RPMI7951 (cell line): ENCODE measurements at places on chromosomes 2 and 18. TPM values are rescaled to one million over a fixed set of nuclear protein-coding genes. Genes with fewer than 3 reads are reported as not detected.

Gene CIDEA
- not detected in 2 replicates for total RNA-seq

GRCh38 chr2:48270209-48270608, 259.7 kb upstream of the STON1 start:
- no peak for DNase-seq

- peak; percentile 98 for DNase-seq
Measured at GRCh38 chr2:191441496-191442214, 196.5 kb downstream of the MYO1B start.

Gene RAX
- not detected in 2 replicates for total RNA-seq

Gene TXNDC2
- 0.10 and 0.12 TPM in 2 replicates for total RNA-seq

Gene HOXD1
- total RNA-seq: 0.39 and 0.96 TPM in 2 replicates

Gene POTEI
- not detected in 2 replicates for total RNA-seq

- no peak for DNase-seq
Measured at GRCh38 chr2:200616656-200617055, 30.8 kb downstream of the AOX1 start.

GRCh38 chr18:55504808-55505207, 83.2 kb downstream of the TCF4 start:
- no peak for DNase-seq

Gene FOXI3
- total RNA-seq: not detected in 2 replicates

Gene DSG1
- total RNA-seq: not detected in 2 replicates

Gene RAB6C
- total RNA-seq: not detected in 2 replicates

- DNase-seq: peak; percentile 68
Measured at GRCh38 chr2:219495531-219496122, 3.1 kb upstream of the GMPPA start.

Gene CHRNA1
- total RNA-seq: 7.5 and 10.6 TPM in 2 replicates

- DNase-seq: peak; percentile 33
Measured at GRCh38 chr18:51196118-51196810, 1.2 kb downstream of the MEX3C start.

- peak; percentile 12 for DNase-seq
Measured at GRCh38 chr2:203690441-203691047, 15.9 kb upstream of the CD28 start.

DNA sequence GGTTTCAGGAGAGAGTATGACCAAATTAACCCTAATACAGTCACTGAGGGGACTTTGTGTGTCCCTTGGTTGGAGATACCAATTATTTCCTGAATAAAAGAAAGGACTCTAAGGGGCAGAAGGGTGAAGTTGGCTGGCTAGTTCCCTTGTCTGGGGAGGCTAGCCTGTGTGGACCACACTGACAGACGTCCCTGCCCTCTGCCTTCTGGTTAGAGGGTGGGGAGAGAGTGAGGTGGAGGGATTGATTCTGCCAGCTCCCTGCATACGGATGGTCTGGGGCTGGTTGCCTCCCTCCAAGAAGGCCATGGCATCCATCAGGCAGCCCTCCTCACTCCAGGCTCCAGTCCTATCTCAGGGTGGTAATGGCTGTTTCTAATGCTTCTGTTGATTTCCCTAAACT, 37.4 kb upstream of the AFF3 start:
- DNase-seq: no peak

GRCh38 chr2:187658952-187659525, 104.8 kb upstream of the TFPI start:
- peak; percentile 2 for DNase-seq

Gene CCDC93
- total RNA-seq: 10.5 and 15.3 TPM in 2 replicates

Gene NOTO
- not detected in 2 replicates for total RNA-seq

- peak; percentile 15 for DNase-seq
Measured at GRCh38 chr18:64037812-64038414, 68.0 kb downstream of the SERPINB8 start.

- peak; percentile 58 for DNase-seq
Measured at GRCh38 chr2:195498176-195498575, 158.8 kb upstream of the SLC39A10 start.

DNA sequence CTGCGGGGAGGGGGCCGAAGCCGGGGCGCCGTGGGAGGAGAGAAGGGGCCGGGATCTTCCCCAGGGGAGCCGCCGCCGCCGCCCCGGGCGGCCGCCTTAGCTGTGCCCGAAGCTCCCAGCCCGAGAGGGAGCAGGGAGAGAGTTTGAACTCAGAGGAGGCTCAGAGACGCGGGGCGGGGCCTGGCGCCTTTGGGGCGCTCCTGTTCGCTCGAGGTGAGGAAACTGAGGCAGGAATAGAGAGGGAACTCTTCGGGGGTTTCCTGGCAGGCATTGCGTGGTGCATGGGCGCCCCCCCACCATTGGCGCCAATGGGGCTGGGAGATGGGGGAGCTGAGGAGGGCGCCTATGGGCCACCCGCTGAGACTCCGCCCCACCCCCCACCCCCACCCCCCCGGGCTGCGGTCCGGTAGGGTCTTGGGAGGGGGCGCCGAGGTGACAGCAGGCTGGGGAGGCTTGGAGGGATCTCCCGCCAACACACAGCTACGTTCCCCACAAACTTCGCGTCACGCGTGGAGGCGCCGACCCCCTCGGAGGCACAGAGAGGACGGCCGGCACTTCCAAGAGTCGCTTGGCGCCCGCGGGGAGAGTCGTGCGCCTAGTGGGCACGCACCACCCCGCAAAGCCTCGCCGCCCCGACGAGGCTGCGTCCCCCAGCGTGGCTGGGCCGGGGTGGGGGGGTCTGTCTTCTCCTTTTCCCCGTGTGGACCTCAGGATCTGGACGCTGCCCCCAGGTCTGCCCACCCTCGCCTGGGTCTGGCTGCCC, 680 bp downstream of the CTDSP1 start:
- DNase-seq: peak; percentile 38

- no peak for DNase-seq
Measured at GRCh38 chr2:66845307-66845706, 410.4 kb downstream of the MEIS1 start.

Gene IAH1
- 129 and 130 TPM in 2 replicates for total RNA-seq

DNA sequence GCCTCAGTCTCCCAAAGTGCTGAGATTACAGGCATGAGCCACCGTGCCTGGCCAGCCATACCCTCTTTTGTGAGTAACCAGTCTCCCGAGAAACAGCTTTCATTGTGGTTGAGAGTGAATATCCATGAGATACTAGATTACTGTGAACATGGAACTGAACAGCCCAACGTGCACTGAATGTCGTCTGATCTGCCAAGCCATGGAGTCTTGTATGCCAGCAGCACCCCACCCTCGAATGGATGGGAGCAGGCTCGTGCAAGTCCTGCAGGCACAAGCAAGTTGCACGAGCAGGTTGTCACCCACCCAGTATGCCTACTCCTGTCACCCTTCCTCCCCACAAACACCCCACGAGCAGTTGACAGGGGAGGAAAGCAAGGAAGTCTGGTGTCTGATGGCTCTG, 36.5 kb upstream of the TFCP2L1 start:
- no peak for DNase-seq

- DNase-seq: no peak
Measured at GRCh38 chr2:118345465-118345864, 257.2 kb downstream of the INSIG2 start.

GRCh38 chr2:233817361-233817911, 36.9 kb downstream of the HJURP start:
- DNase-seq: no peak

DNA sequence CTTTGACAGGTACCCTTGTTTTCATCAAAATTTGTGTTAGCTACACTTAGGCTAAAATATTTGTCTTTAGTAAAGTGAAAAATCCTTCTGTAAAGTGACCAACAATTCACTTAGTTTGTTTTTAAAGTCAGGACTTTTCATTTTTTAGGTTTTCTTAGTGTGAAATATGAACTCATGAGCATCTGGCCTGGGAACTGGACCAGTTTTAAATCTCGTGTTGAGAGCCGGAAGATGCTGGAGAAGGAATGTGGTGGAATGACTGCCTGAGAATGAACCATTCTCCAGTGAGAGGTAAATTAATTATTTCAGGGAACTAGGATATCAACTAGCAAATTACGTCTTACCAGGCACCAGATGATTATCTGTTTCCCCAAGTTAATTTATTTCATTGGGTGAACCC, 305.7 kb downstream of the AGPS start:
- no peak for DNase-seq

GRCh38 chr18:44171301-44171700, 509.4 kb upstream of the SETBP1 start:
- no peak for DNase-seq

Gene GPC1
- total RNA-seq: 13.9 and 24.1 TPM in 2 replicates

GRCh38 chr2:206569470-206569869, 72.8 kb upstream of the FAM237A start:
- DNase-seq: no peak

Gene CYRIA
- 0.12 and 0.20 TPM in 2 replicates for total RNA-seq

DNA sequence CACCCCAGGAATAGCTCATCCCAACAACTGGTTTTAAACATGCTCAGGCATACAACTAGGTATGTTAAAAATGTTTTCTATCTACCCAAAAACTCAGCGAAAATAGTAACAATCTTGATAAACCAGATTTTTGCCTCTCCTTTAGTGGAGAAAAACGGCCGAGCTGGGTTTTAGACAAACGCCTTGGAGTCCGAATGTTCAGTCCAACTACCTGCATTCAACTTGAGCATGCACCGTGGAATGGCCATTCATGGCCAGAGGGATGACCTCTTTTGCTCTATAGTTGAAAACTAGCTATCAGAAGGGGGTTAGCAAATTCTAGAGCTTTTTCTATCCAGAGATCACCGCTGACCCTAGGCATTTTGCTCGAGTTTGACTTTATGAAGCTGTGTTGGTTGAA, 30.8 kb downstream of the PDIA6 start:
- DNase-seq: no peak

Gene FEV
- not detected in 2 replicates for total RNA-seq

- DNase-seq: no peak
Measured at GRCh38 chr2:190847504-190848081, 33.0 kb upstream of the GLS start.

DNA sequence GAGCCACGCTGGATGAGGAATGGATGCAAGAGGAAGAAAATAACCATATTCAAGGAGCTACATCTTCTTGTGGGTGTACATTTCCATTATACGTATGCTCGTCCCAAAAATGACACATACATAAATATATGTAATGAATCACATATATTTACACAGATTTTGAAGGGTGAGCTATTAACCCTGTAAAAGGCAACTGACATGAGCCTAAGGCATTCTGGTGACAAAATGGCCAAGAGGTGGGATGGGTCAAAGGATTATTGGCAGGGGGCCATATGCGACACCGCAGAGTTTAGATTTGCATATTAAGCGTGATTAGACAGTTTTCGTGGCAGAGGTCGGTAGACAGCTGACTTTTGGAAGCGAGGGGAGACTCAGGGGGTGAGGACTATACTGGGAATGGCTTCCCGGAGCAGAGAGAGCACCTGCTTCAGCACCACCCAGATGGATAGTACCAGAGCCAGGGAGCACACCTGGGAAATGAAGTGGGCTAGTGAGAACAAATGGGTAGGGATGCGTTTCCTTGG, 431 bp upstream of the CNRIP1 start:
- DNase-seq: peak; percentile 35

DNA sequence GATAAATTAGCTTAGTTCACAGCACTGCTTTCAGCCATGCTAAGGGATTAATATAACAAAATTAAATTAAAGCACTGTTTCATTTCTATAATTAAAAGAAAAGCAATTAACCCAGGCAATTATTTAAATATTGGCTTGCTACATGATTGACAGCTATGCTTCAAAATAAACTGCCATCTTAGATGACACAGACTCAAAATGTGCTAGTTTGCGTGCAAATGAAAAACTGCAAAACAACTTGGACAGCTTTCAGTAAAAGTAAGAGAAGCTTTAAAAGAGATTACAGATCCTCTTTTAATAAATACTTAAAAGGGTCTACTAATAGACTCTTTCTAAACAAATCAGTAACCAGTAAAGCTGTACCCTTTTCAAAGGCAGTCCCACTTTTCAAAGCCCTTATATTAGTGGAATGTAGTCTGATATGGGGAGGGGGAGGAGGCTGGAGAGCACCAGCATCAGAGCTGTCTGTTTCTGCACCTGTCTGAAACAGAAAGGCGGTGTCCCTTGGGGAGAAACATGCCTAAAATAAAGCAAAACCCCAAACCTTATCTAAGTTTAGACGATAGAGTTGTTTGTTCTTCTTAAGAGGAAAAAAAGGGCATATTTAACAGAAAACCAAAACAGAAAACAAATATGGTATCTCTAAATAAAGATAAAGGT, 20.8 kb downstream of the EIF2AK3 start:
- DNase-seq: no peak

- no peak for DNase-seq
Measured at GRCh38 chr2:67516899-67517530, 119.9 kb downstream of the ETAA1 start.

DNA sequence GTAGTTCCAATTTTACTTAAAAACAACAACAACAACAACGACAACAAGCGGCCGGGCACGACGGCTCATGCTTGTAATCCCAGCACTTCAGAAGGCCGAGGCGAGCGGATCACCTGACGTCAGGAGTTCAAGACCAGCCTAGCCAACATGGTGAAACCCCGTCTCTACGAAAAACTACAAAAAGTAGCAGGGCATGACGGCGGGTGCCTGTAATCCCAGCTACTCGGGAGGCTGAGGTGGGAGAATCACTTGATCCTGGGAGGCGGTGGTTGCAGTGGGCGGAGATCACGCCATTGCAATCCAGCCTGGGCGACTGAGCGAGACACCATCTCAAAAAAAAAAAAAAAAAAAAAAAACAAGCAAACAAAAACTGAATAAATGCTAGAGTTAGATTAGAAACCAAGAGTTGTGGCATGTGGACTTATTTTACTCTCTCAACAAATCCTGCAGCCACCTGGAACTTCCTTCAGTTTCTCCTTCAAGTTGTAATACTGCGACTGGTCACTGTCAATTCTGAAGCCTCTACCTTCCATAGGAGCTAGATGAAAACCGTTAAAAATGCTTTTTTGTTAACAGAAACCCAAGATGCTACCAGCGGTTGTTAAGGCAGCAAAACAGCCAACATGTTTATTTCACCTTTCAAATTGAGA, 1.3 kb downstream of the ATP5F1A start:
- DNase-seq: no peak

GRCh38 chr2:85584857-85585780, 888 bp downstream of the VAMP5 start:
- peak; percentile 97 for DNase-seq

Gene MAP3K19
- not detected in 2 replicates for total RNA-seq

- peak; percentile 84 for DNase-seq
Measured at GRCh38 chr2:69191634-69192033, 178.7 kb downstream of the ANTXR1 start.

Gene CAVIN2
- total RNA-seq: not detected in 2 replicates

Gene EML6
- total RNA-seq: 0.72 and 2.1 TPM in 2 replicates

- no peak for DNase-seq
Measured at GRCh38 chr18:41416044-41416443, 539.0 kb upstream of the PIK3C3 start.

DNA sequence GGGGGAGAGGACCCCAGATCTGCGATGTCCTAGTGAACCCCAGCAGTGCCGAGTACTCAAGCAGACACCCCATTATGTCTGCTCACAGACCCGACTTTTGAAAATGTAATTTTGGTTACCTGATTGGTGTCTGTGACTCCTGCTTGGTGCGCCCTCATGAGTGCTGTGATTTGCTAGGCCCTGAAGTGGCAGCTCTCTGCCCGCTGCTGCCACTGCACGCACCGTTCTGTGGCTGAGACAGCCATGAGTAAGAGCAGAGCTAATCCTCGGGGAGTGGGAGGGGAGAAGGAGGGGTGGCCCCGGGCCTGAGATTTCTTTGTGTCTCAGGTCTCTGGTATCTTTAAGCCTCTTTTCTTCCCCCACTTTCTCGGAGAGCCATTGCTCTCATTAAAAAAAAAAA, 18.2 kb downstream of the FHOD3 start:
- peak; percentile 81 for DNase-seq

GRCh38 chr2:48380989-48381625, 148.8 kb upstream of the STON1 start:
- DNase-seq: no peak

GRCh38 chr2:239298116-239298804, 102.6 kb downstream of the HDAC4 start:
- peak; percentile 88 for DNase-seq
